ENCODE measurements at places on chromosomes 1 and 21. TPM values are rescaled to one million over a fixed set of nuclear protein-coding genes. Genes with fewer than 3 reads are reported as not detected.

Gene LCE1C
- not detected for total RNA-seq

Gene WDR64
- total RNA-seq, result not detected

Gene SLC30A10
- 0.07 TPM for total RNA-seq

Gene CELA3B
- total RNA-seq, result not detected

Gene ADAM30
- total RNA-seq, result not detected

Gene RPL22
- 133 TPM for total RNA-seq

Gene ADAMTS5
- not detected for total RNA-seq

Gene SFN
- 1,116 TPM for total RNA-seq

Gene SHISA4
- 3.4 TPM for total RNA-seq

Gene KCNK2
- not detected for total RNA-seq

Gene DCLRE1B
- 1.0 TPM for total RNA-seq

Gene OR2T29
- not detected for total RNA-seq

Gene GBP5
- 1.1 TPM for total RNA-seq

Gene PDE9A
- 0.68 TPM for total RNA-seq

Gene CACNA1S
- total RNA-seq, result not detected

Gene OLIG1
- total RNA-seq, result not detected

Gene CD164L2
- 0.34 TPM for total RNA-seq

Gene PARP1
- total RNA-seq, result 21.2 TPM

Gene TCHHL1
- not detected for total RNA-seq

Gene CHIA
- total RNA-seq, result not detected

Gene SMIM1
- 0.68 TPM for total RNA-seq

Gene TFAP2E
- total RNA-seq, result 0.21 TPM

Gene ERICH3
- total RNA-seq, result not detected

Gene RO60
- 195 TPM for total RNA-seq

Gene SLC25A34
- total RNA-seq, result 0.68 TPM

Gene LMOD1
- total RNA-seq, result not detected

Gene TSTD1
- total RNA-seq, result 38.3 TPM

Gene HES5
- 0.28 TPM for total RNA-seq

Gene APOBEC4
- total RNA-seq, result not detected

Gene GBP2
- total RNA-seq, result 1.4 TPM

Gene IGSF9
- 20.9 TPM for total RNA-seq

Data from nasal cavity respiratory epithelium epithelial cell of viscerocranial mucosa (primary cell).